A172 (cell line): ENCODE measurements at places on chromosomes 1 and 21.
A peak's percentile ranks its signal among the peaks of the same experiment; 100 is the strongest.

GRCh38 chr1:165179306-165179705, 177.2 kb downstream of the LMX1A start:
- DNase-seq = no peak

DNA sequence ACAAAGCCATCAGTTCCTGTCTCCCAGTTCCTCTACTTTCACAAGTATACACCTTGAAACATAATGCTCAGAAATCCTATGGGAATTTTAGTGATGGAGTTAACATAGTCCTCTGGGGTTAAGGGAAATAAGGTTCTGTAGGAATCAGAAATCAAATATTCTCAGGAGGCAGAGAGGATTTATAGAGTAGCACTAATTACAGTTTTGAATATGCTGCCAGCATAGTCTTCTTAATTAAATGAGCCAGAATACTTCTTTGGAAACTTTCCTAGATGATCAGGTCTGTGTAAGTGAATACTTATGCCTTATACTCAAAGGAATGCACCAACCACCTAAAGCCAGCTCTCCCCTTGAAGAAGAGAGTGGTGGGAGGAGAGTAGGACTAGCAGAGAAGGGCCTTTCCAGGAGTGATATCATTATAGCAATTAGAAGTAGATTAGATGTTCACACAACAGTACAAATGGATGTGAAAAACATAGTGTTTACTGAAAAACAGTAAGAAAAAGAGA, 31.4 kb upstream of the DIRAS3 start:
- DNase-seq = no peak

GRCh38 chr1:67627906-67628305, 57.1 kb upstream of the GADD45A start:
- no peak for DNase-seq

GRCh38 chr1:229086091-229086490, 184.8 kb upstream of the RAB4A start:
- DNase-seq = peak; percentile 31

GRCh38 chr1:103111926-103112325, 3.6 kb upstream of the COL11A1 start:
- no peak for DNase-seq

GRCh38 chr1:111208921-111209320, 8.5 kb upstream of the DENND2D start:
- no peak for DNase-seq

GRCh38 chr1:90370686-90371447, 346.2 kb downstream of the BARHL2 start:
- peak; percentile 58 for DNase-seq

DNA sequence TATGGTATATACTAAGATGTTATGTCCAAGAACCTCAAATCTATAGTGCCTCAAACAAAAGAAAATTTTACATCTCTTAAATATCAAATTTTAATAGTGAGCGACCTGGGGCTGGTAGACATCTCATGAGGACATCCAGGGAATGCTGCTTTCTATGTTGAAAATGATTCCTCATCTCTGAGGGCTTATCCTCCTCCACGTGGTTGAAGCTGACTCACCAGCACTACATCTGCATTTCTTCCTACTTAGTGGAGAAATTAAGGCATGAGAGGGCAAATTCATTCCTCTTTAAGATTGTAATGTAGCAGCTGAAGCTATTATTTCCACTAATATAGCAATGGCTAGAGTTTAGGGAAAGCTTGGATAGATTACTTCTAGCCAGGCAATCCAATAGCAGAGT, 529.5 kb downstream of the COL11A1 start:
- no peak for DNase-seq

DNA sequence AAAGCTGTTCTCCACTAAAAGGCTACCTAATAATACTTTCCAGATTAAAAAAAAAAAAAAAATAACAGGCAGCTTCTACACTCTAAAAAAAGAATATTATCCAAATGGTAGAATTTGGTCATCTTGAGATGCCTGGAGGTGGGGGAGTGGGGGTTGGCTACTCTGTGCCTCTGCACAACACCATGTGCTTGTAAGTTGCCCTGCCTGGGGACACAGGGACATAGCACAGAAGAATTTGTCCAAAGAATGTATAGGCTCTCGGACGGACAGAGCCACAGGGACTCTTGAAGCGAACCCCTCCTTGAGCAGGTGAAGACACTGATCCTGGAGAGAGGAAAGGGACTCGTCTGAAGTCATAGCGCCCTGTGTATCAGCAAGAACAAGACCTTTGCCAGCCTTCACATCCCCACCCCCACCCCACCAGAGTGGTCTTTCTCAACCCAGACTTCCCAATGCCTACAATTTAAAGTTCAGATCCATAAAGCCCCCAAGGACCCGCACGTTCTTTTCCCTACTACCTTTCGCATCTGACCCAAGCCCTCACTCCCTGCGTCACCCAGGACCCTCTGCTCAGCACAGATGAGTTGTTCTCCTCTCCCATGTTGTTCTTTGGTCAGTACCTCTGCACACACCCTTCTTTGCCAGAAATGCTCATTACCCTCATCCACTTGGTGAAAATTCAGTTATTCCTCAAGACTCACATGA, 72.6 kb downstream of the LGR6 start:
- DNase-seq = no peak

DNA sequence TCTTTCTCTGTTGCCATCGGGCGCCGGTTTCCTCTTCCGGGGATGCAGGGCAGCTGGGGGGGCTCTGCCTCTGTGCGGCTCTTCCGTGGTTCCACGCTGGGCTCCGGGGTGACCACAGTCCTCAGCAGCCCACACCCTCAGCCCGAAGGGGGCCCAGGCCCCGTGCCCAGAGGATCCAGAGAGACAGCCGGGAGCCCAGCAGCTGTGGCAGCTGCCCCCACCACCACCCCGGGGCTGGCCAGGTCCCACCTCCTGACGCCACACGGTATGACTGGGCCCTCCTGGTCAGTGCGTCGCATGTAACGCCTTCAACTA, 172.2 kb downstream of the PRDM16 start:
- no peak for DNase-seq

DNA sequence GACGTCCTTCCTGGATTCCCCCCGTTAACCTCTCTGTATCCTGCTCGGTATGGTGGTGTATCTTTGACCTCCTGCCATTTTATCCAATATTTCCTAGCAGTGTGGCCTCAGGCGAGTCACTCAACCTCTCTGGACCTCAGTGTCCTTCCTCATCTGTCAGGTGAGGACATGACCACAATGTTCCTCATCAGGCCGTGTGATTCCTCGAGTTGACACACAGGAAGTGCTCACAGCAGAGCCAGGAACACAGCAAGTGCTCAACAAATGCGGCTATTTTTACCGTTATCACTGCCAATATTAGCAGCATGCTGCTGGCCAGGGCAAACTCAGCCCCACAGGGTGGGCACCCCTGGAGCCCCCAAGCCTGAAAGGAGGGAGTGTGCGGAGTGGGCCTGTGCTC, 450.2 kb downstream of the KIF26B start:
- peak; percentile 57 for DNase-seq

GRCh38 chr21:18155508-18156193, 89.0 kb upstream of the CHODL start:
- peak; percentile 3 for DNase-seq

GRCh38 chr1:119466445-119466844, 40.6 kb upstream of the HSD3B1 start:
- DNase-seq = no peak

DNA sequence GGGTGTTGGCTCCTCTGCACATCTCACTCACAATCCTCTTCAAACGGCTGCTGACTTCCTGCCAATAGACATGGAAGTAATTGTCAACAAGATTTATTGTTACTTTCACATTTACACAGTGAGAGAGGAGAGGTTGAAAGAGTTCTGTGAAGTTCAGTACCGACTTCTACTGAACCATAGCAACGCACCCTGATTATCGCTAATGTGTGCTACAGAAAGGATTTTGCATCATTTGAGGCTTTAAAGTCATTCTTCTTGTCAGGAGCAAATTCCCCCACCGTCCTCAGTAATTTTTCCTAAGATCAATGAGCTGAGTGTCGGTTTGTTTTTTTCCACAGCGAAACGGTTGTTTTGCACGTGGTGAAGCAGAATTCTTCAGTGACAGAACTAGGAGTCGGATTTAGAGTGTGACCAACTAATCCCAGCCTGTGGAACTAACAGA, 361.0 kb downstream of the ADGRL2 start:
- DNase-seq = peak; percentile 29

GRCh38 chr1:232344791-232345399, 285.0 kb downstream of the SIPA1L2 start:
- DNase-seq = no peak

GRCh38 chr1:32339363-32339978, 3.4 kb upstream of the MARCKSL1 start:
- DNase-seq = no peak

DNA sequence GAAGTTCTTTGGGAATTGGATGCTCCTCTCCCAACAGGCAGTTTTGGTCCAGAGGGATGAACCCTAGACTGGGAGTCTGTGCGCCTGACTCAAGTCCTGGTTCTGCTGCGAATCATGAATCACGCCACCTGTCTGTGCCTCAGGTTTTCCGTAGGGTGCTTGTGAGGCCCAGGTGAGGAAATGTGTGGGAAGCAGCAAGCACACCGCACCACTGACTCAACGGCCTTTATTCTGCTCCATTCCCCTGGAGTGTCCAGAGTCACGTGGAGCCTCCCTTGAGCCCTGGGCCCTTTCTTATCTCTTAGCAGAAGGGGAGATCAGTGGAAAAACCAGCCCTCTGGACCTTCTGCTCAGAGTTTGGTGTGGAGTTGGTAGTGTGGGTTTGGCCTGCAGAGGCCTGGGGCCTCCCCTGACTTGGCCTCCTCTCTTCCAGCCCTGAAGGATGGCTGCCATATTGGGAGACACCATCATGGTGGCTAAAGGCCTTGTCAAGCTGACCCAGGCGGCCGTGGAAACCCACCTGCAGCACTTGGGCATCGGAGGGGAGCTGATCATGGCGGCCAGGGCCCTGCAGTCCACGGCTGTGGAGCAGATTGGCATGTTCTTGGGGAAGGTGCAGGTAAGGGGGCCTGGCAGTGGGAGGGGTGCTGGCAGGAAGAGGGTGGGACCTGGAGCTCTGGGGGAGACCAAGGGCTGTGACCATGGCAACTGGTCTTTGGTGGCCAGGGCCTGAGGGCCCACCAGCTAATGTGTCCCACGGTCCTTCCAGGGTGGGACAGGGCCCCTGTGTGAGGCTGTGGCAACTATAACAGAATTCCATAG, 21.1 kb downstream of the COQ8A start:
- DNase-seq = no peak

GRCh38 chr1:40764981-40765380, 18.6 kb upstream of the KCNQ4 start:
- DNase-seq = no peak

DNA sequence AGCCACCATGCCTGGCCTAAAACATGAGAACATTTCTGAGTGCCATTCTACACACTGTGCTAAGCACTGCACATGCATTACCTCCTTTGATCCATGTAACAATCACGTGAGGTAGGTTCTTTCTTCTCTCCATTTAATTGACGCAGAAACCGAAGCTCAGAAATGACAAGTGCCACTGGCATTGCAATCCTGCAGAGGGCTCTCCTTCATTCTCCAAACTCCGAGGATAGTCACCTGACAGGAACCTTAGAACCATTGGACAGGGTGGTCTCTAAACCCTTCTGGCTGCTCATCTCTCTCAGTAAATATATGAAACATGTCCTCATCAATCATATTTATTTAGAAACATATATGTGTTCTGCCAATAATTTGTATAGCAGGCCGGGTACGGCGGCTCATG, 167.1 kb upstream of the JUN start:
- DNase-seq = no peak

DNA sequence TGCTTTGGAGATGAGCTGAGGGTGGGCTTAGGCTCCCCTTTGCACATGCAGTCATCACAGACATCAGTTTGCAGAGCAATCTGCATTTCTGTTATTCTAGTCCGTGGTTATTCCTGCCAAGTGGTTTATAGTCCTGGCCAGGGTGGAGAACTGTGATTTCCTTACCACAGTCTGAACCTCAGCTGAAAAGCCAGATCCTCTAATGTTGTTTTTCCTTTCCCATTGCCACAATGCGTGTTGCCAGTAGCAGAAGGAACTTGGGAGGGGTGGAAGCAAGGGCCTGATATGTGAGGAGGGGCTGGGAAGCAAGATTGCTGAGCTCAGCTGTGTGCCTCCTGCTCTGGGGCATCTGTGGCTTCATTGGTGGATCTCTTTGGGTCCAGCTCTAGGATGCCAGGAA, 18.0 kb upstream of the ST3GAL3 start:
- DNase-seq = no peak

DNA sequence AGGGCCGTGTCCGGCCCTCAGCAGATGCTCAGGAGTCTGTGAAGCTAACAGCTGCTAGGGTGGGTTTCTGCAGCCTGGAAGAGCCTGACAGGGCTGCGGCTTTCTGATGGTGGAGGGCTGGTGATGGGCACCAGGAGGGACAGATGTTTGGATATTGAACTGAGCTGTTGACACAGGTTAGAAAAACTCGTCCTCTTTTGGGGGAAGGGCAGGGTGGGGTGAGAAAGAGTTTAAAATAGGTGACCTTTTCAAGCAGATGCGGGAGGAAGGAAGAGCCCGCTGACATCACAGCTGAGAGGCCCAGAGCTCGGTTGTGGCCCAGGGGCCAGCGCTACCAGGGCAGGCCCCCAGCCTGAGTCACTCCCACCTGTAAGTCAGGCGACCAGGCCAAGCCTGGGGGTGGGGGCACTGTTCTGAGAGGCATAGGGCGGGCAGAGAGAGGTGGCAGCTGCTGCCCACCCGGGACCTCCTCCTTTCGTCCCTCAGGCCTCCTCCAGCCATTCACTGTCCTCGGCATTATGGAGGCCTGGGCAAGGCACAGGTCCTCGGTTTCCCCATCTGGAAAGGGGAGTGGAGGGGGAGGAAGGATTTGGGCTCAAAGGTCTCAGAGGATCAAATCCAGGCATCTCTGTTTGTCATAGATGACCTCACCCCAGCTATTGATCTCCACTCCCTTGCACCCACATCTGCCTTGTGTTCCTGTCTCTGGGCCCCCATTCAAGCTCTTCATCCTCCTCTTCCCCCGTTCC, 32.3 kb upstream of the ID3 start:
- no peak for DNase-seq

GRCh38 chr1:17639703-17640340, 100.3 kb downstream of the ARHGEF10L start:
- no peak for DNase-seq

- no peak for DNase-seq
Observed at GRCh38 chr21:38965241-38965640, 159.5 kb downstream of the ETS2 start.

DNA sequence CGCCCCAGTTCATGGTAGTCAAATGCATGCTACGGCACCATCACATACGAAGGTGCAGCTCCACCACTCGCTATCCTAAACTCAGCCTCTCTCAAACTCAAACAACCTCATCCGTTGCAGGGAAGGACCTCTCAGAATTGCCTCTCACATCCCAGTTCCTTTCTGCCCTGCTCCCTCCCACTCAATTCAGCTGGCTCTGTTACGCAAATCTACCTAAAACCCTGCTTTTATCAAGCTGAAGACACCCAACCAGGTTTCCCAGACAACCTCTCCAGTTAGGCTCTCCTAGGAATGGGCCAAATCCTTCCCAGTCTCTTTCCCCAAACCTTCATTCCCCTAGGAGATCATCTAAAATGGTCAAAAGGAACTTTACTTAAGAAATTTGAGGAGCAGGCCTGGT, 62.9 kb downstream of the CLSTN1 start:
- DNase-seq = no peak
